ENCODE measurements at places on chromosomes 11 and 22.
A peak's percentile ranks its signal among the peaks of the same experiment; 100 is the strongest.

DNA sequence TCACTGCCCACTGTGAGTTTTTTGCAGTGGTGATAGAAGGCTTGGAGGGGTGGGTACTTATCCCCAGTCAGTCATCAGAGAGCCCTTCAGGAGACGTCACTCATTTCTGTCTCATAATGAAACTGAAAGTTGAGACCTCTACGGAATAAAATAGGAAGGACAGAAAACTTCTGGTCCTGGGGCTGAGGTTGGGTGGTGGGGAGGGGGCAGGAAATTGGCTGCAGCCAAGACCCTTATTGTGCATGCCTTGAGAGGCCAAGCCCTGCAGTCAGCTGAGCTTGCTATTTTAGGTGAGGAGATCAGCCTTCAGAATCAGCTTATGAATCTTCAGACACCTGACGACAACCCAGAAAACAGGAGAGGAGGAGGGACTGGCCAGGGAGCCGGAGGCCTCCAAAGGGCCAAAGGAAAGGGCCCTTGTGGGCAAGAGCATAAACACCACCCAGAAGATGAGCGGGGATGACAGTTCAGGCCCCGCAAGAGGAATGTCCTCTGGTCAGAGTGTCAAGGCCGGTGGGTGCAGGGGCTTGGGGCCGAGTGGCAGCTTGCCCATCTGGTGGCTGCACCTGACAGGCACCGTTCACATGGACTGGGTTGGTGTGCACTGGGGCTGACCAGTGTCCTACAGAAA lies 17.9 kb upstream of the ADA2 start:
- DNase-seq: no peak

DNA sequence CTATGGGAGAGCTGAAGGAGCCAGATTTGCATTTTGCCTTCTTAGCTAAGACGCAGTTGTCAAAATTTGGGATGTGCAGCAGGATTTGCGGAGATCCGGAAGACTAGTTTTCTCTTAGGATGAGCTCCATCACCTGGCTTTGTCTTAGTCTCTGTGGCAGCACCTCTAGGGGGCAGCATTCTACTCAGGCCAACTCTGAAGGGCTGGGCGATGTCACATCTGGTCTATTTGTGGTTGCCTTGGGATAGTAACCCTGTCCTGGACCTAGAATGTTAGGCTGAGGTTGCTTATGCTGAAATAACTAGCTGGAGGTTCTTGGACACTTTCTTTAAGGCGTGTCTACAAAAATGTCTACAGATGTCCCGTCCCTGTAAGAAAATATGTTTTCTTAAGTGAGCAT lies 116.2 kb downstream of the FAT3 start:
- DNase-seq: no peak

GRCh38 chr22:22369964-22370270 lies 125.3 kb downstream of the VPREB1 start:
- no peak for DNase-seq

DNA sequence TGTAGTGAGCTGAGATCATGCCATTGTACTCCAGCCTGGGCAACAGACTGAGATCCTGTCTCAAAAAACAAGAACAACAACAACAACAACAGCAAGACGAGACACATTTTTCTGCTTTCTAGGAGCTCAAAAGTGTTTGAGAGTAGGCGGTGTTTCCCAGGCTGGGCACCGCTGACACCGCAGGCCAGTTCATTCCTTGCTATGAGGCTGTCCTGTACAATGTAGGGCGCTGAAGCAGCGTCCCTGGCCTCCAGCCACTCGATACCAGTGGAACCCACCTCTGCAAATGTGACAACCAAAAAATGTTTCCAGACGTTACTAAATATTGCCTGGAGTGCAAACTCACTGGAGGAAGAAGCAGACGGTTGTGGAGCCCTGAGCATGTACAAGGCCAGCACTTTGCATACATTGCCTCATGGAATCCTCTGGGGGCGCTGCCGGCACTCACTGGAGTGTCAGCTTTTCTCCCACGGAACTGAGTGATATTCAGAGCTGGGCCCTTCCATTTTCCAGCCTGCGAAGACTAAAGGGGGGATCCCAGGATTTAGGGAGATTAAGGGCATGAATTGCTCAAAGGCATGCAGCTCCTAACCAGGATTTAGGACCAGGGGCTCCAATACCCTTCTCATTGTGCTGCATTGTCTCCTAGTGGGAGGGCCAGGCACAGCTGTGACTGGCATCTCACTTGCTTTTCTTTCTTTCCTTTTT lies 5.8 kb upstream of the MIEF1 start:
- no peak for DNase-seq

GRCh38 chr11:119258983-119259382 lies 52.8 kb downstream of the CBL start:
- DNase-seq: no peak

DNA sequence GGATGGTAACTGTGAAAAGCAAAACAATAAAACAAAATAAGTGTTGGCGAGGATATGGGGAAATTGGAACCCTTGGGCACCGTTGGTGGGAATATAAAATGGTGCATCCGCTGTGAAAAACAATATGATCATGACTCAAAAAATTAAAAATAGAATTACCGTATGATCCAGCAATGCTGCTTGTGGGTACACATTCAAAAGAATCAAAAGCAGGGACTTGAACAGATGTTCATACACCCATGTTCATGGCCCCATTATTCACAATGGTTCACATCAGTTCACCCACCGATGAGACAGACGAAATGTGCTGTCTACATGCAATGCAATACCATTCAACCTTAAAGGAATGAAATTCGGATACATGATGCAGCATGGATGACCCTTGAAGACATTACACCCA lies 1.2 kb upstream of the DERL3 start:
- DNase-seq: no peak

GRCh38 chr11:36724742-36725385 lies 126.8 kb upstream of the RAG2 start:
- DNase-seq: no peak

GRCh38 chr11:111397034-111397433 lies 18.0 kb upstream of the POU2AF1 start:
- DNase-seq: no peak

DNA sequence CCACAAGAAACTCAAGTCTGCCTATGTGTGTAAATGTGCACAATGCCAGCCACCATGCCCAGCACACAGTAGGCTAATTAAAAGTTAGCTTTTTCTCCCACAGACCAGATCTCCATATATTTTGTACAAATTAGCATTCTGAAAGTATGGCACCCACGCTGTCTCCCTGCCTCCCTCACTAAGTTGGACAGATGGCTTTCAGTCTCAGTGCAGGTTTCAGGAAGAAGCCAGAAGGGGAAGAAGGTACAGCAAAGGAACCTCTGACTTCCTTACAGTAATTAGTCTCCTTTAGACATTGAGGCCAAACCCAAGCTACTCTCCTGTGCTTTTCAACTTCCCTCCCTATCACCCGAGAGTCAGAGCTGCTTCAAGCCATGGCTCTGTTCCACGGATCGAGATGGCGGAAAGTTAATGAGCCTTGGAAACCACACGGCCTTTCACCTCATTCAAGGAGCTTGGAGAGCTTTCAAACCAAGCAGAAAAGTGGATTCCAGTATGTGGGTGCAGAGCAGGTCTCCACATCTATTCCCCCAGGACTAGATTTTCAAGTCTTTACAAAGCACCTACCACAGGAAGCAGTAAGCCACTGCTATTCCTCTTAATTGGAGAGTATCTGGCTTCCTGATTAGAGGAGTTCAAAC lies 221.1 kb upstream of the NARS2 start:
- DNase-seq: no peak

DNA sequence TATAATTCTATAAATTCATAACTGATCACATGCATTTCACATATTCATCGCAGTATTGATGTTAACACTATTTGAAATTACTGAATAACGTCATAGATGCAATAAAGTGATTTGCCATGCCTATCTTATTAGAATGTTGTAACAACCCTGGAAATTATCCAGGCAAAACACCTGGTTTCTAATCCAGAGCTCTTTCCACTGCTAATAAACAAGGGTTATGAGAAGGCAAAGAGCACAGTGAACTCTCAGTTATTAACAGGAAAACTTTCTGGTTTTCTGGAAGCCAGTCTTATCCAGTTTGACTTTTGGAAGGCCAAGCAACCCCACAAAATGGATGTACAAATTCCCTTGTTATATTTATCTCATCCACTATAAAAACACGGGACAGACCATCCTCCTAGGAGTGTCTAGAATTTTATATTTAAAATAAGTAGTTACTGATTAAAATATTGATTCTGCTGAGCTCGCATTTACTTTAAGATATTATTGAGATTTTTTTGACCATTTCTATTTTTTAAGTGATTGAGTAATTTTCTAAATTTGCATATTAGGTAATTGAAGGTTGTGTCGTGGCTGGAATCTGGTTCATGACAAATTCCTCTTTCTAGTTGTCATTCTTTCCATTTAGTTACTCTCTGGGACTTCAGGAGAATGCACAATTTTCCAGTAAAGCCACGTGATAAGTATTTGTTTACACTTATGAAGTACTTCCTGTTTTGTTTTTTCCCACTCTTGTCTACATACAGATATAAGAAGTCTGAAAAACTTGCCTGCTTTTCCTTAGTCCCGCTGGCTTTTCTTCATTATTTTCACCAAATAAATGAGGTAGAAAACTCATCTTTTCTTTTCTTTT lies 47.9 kb downstream of the DCUN1D5 start:
- DNase-seq: no peak

DNA sequence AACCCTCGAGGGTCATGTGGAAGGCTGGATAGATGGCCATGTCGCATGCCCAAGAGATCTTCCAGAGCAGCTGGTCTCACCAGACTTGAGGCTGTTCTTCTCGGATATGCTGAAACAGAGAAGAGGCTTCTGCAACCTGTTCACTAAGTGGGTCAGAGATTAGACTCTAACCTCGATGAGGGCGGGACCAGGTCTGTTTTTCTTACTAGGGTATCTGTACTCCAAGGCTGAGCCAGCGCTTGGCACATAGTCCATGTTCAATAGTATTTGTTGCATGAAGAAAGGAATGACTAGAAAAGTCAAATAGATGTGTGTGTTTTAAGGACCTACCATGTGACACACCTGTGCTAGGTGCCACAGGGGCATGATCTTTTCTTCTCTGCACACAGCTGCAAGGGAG lies 43.6 kb downstream of the ABTB2 start:
- no peak for DNase-seq

DNA sequence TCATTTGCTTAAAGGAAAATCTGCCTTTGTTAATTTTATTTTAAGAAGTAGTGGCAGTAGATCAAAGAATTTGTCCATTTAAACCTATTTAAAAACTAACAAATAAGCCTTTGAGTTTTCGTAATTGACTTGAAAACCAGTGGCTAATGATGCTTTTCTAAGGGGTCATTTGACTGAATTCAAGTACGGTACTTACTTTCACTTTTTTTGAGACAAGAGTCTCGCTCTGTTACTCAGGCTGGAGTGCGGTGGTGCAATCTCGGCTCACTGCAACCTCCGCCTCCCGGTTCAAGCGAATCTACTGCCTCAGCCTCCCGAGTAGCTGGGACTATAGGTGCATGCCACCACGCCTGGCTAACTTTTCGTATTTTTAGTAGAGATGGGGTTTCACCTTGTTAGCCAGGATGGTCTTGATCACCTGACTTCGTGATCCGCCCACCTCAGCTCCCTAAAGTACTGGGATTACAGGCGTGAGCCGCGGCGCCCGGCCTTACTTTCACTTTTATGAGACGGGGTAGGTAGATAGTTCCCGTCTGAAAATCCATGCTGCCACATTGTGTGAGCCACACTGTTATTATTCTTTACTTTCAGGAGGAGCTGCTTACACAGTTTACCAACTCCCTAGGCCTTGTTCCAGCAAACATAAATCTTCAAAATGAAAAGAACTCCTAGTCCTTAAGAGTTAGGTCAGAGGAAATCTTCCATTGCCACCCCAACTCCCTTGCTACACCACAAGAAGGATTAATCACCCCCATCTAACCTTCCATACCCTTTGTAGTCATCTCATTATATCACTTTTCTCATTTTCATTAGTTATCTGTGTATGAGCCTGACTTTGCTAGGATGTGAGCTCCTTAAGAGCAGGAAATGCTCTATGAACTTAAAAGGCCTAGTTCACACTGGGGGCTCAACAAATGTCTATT lies 926.6 kb upstream of the CCDC90B start:
- no peak for DNase-seq

GRCh38 chr22:24994070-24994763 lies 41.7 kb downstream of the KIAA1671 start:
- DNase-seq: peak; percentile 9

- DNase-seq: no peak
Measured at GRCh38 chr22:24304062-24304675, 33.5 kb downstream of the SPECC1L start.

DNA sequence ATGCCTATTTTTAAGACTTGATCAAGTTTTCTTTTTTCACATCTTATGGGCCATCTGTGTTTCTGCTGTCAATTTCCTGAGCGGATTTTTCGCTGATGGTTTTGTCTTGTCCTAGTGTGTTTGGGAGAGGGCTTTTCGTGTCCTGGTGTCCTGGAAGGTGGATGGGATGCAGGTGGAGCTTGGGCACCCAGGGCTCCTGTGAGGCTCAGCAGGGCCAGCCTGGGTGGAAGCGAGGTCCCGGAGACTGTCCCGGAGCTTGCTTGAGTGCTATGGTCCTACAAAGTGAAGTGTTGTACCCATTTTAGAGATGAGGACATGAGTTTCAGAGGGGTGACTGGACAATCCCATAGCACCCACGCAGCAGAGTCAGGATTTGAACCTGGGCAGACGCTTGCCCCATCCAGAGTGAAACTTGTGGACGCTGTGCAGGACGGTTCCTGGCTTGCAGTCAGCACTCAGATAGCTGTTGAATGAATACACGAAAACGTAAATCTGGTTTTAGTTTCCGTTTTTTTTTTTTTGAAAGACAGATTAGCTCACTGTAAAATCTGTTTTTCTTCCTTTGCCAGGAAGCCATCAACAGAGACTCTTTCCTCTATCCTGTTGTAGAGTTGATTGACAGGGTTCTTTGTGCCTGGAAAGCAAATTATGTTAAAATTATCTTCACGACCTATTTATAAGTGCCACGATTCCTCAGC lies 64.1 kb downstream of the TBC1D22A start:
- DNase-seq: no peak

DNA sequence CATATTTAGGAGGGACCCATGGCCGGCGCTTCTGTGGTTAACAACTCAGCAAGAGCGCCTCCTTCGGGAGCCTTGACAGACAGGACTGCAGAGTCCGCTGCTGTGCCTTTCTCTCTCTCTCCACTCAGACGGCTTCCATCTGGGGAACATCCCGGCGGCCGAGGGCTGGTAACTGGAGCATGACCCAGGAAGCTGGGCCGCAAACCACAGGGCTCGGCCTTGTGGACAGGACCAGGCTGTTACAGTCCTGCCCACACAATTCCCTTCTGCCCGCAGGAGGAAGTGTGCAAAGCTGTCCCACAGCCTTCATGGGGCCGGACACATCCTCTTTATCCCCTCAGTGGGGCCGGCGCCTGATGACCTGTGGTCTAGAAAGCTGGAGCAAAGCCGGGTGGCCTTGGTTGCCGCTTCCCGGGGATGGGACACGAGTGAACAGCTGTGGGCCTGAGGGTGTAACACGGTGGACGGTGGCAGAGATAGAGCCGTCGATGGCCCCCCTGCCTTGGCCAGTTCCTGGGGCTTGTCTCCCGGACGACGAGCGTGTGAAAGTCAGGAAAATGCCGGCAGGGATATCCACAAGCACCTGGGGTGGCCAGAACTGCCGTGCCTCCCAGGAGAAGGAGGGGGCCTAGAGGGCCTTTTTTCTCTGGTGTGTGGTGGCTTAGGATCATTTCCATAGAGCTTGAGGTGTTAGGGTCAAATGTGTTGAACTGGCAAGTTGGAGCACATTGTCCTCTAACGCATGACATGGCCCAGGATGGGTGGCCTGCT lies 50.1 kb downstream of the FBLN1 start:
- DNase-seq: no peak

GRCh38 chr11:106276126-106276525 lies 198.7 kb downstream of the AASDHPPT start:
- no peak for DNase-seq

GRCh38 chr11:120054753-120055045 lies 83.2 kb downstream of the TRIM29 start:
- DNase-seq: no peak

- no peak for DNase-seq
Measured at GRCh38 chr11:119188067-119188466, 2.8 kb downstream of the NHERF4 start.

Data from stimulated activated CD8-positive, alpha-beta memory T cell treated with anti-CD3 and anti-CD28 coated beads, Interleukin-7, amount 100 ng/mL, for 48 hours (primary cell).